Immature natural killer cell (primary cell): ENCODE measurements at places on chromosomes 4 and X.

- DNase-seq: no peak
Measured at GRCh38 chrX:152927858-152928760, 30.2 kb downstream of the ZNF185 start.

DNA sequence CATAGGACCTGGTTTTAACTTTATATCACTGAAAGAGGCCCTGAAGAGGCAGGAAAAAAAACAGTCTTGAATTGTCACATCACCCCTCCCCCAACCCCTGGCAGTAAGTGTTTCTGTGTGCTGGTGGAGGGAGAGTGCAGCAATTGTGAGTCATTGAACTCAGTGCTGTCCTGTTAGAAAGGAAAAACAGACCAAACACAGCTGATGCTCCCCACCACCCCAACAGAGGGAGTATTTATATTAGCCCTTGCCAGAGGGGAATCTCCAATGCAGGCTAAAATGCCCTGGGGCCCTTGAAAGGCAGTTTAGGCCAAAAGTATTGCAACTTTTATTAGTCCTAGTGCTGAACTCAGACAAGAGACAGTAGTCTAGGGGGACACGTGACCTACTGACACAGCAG, 197.8 kb upstream of the AGTR2 start:
- no peak for DNase-seq

DNA sequence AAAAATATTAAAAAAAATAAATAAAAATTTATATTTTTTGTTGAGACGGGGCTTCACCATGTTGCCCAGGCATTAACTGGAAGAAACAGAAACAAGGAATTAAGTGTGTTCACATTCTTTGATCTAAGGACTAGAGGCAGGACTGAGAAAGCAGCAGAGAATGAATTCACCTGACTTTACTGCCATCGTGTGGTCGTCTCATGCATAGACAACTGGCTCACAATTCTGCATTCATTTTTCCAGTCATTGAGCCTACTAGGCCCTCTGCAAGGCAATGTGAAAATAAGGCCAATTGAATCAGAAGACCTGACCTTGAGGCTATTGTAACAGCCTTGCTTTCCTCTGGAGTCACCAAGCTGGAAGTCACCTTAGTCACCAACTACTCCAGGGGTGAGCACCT, 37.4 kb downstream of the LHFPL1 start:
- DNase-seq: no peak

- DNase-seq: no peak
Measured at GRCh38 chrX:7050271-7050670, 97.2 kb upstream of the STS start.

DNA sequence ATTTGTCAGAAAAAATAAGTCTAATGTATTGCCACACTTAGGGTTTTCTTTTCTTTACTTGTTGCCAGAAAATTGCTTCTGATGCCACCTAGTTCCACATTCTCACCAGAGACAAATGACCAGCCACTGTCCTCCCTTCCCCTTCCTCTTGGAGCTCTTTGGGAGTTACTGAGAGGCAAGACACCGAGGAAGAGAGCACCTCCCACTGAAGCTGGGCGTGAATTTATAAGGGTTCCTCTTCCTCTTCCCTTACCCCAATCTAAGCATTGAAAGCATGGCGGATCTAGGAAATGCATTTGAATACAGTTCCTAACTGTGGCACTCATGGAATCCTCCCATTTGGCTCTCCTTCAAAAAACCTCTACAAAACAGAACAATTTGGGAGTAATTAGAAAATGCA, 30.0 kb downstream of the ANXA3 start:
- DNase-seq: no peak
